Upper lobe of right lung (tissue), 1 donor: ENCODE measurements at places on chromosomes 1 and 21. TPM values are rescaled to one million over a fixed set of nuclear protein-coding genes. Genes with fewer than 3 reads are reported as not detected.

GRCh38 chr21:36747041-36747814 is 48.3 kb downstream of the SIM2 start:
- peak; percentile 66 for DNase-seq

GRCh38 chr1:145878724-145879123 is 6.9 kb downstream of the ANKRD35 start:
- DNase-seq: no peak

SEC16B gene
- total RNA-seq: 2.2 TPM

DNA sequence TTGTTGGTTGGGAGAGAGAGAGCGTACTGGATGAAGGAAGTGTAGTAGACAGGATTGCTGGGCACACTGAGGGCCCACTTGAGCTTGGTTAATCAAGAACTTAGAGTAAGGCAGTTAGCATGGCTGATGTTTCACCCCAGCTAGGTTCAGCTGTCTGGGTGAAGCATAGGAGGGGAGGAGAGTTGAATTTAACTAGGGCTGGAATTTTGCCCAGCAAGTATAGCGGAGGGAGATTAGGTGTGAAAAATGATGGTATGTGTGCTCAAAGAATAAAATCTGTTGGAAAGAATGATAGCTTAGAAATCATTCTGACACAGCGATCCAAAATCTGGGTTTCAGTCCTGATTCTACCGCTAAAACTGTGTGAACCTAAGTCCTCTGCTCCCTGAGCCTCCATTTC is 461.5 kb upstream of the PROX1 start:
- no peak for DNase-seq

SLC35F3 gene
- 0.29 TPM for total RNA-seq

TDRD5 gene
- 0.17 TPM for total RNA-seq
